ENCODE measurements at places on chromosomes 3 and 15. TPM values are rescaled to one million over a fixed set of nuclear protein-coding genes. Genes with fewer than 3 reads are reported as not detected.

The TRH gene
- not detected for total RNA-seq

The WDR93 gene
- 0.42 TPM for total RNA-seq

The CCNB2 gene
- total RNA-seq = 88.7 TPM

The DNAJA4 gene
- total RNA-seq = 66.6 TPM

The CHRNA7 gene
- 6.8 TPM for total RNA-seq

The RAB27A gene
- total RNA-seq = 8.8 TPM

The LMAN1L gene
- total RNA-seq = 0.17 TPM

The CP gene
- 0.52 TPM for total RNA-seq

The ATP13A4 gene
- 0.15 TPM for total RNA-seq

The MAGEL2 gene
- not detected for total RNA-seq

GRCh38 chr15:82663186-82663600 is 16.0 kb upstream of the CPEB1 start:
- no peaks in the 10 kb centered on the region for H3K4me1 ChIP-seq
- no peak overlapping the region for H3K4me3 ChIP-seq
- peaks cover 32% of the 10 kb centered on the region for H3K27me3 ChIP-seq
- DNase-seq = no peak
- H3K36me3 ChIP-seq = no peaks in the 10 kb centered on the region

DNA sequence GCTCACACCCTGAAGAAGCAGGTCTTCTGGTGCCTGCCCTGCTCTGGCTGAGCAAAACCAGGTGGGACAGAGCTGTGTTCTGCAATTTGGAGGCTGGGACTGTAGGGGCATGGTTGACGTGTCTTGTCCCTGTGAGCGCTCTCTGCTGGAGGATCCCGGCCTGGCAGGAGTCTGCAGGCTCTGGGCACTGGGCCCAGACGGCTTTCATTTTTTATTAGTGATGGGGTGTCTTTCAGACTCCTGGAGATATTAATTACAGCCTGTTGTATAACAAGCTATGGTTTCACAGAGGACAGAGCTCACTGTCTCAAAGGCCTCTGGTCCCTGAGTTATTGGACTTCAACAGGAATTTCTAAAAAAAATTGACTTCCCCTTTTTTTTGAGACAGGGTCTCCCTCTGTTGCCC is 29.5 kb upstream of the ZNF710 start:
- peaks cover 20% of the 10 kb centered on the region for H3K4me1 ChIP-seq
- no peak overlapping the region for H3K27ac ChIP-seq
- H3K27me3 ChIP-seq = no peaks in the 10 kb centered on the region
- no peak overlapping the region for H3K4me3 ChIP-seq

DNA sequence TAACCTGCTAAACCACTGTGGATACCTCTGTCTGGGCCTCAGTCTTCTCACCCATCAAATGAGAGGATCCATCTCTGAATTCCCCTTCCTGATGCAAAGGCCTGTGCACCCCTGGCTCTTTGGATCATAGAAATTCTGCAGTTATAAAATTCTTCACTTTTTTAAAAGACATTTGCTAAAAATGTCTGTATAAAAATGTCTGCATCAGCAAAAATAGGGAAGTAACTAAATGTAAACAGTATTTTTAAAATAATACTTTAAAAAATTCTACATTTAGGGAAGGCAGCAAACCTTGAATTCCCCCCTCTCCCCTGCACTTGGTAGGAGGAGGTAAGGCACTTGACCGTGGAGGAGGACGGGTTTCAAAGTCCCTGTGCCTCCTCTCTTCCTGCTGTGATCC is 25.6 kb upstream of the TRIM59 start:
- H3K36me3 ChIP-seq = no peaks in the 10 kb centered on the region
- no peak for DNase-seq
- H3K27ac ChIP-seq = no peak overlapping the region
- no peak overlapping the region for H3K4me3 ChIP-seq
- 0 out of 2 replicates have a peak, but pooled peaks cover 7% of the 10 kb centered on the region for H3K4me1 ChIP-seq

GRCh38 chr3:30577788-30578187 is 28.6 kb upstream of the TGFBR2 start:
- H3K27me3 ChIP-seq = no peaks in the 10 kb centered on the region
- H3K27ac ChIP-seq = no peak overlapping the region

DNA sequence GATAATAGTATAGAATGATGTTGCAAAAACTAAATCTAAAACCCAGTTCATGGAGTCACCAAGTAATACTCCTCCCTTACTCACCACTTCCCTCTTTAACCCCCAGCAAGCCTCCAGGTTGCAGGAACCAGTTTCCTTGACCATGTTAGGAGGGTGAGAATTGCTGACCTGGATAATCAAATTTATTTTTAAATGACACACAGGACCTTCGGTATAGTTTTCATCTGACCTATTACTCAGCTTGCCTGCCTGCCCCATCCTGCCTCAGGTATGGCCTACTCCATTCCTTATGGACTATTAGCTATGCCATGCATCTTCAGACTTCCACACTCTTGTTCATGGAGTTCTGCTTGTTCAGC is 883 bp downstream of the RTP4 start:
- no peak for DNase-seq
- H3K4me3 ChIP-seq = no peak overlapping the region
- no peaks in the 10 kb centered on the region for H3K4me1 ChIP-seq
- no peak overlapping the region for H3K27ac ChIP-seq

- H3K27me3 ChIP-seq = no peaks in the 10 kb centered on the region
- no peaks in the 10 kb centered on the region for H3K4me1 ChIP-seq
- no peaks in the 10 kb centered on the region for H3K36me3 ChIP-seq
- no peak overlapping the region for H3K27ac ChIP-seq
- no peak overlapping the region for H3K4me3 ChIP-seq
Observed at GRCh38 chr3:196168808-196169391, 42.3 kb downstream of the ZDHHC19 start.

DNA sequence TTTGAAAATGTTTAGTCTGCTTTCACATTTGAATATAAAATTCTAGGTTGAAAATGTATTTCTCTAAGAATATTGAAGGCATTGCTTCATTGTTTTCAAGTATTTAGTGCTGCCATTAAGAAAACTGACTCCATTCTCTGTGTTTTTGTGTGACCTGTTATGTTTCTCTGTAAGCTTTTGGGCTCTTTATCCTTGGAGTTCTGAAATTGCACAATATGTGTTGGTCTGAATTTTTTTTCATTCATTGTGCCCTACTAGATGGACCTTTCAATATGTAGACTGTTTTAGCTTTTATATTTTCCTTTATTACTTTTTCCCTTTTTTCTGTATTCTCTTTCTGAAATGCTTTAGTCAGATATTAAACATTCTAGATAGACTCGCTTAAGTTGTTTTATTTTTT is 22.2 kb downstream of the FAM98B start:
- no peak for DNase-seq
- H3K36me3 ChIP-seq = peaks cover 32% of the 10 kb centered on the region
- no peaks in the 10 kb centered on the region for H3K27me3 ChIP-seq
- no peaks in the 10 kb centered on the region for H3K4me1 ChIP-seq
- H3K27ac ChIP-seq = no peak overlapping the region

DNA sequence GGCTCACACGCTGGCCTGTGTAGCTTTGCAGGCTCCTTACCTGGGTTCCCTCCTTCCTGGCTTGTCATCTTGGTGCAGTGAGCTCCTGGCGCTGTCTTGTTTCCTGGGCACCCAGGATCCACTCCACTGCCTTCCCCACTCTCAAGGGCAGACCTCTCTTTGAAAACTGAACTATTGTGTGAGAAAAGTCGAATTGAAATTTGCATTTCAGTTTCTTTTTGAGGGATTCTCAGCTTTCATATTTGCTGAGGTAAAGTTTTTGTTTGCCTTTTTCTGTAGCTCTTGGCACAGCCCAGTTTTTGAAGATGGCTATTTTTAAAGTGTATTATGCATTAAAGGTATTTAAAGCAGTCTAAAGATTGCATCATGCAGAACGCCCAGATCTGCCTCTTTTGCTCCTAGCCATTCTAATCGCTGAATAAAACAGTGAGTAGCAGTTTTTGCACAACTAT is 70.1 kb downstream of the CCK start:
- DNase-seq = no peak
- no peak overlapping the region for H3K4me3 ChIP-seq
- no peak overlapping the region for H3K27ac ChIP-seq
- H3K27me3 ChIP-seq = no peaks in the 10 kb centered on the region
- no peaks in the 10 kb centered on the region for H3K4me1 ChIP-seq
- H3K36me3 ChIP-seq = peaks cover 18% of the 10 kb centered on the region

GRCh38 chr3:55174747-55175146 is 246.9 kb upstream of the LRTM1 start:
- no peaks in the 10 kb centered on the region for H3K36me3 ChIP-seq
- no peaks in the 10 kb centered on the region for H3K4me1 ChIP-seq

DNA sequence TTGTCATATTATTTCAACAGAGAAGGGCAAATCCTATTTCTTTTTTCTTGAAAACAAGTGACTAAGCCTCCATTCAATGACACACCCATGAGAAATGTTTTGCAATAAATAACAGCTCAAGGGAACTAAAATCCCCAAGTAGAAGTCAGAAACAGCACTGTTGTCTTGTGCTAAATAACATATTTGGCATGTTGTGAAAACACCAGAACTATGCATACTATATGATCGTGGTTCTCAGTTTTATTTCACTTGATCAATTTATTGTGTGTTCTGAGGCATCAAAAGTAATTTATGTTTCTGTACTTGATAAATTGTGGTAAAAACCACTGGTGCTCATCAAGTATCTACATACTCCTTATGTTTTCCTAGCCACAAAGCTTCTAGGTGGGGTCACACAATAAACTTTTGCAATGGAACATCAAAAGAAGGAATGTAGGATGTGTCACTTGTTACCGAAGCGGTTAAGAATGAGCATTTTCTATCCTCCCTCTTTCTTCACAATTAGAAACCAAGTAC is 691.7 kb upstream of the CBLB start:
- H3K36me3 ChIP-seq = no peaks in the 10 kb centered on the region
- no peak overlapping the region for H3K4me3 ChIP-seq
- H3K4me1 ChIP-seq = no peaks in the 10 kb centered on the region
- no peak overlapping the region for H3K27ac ChIP-seq
- DNase-seq = no peak

DNA sequence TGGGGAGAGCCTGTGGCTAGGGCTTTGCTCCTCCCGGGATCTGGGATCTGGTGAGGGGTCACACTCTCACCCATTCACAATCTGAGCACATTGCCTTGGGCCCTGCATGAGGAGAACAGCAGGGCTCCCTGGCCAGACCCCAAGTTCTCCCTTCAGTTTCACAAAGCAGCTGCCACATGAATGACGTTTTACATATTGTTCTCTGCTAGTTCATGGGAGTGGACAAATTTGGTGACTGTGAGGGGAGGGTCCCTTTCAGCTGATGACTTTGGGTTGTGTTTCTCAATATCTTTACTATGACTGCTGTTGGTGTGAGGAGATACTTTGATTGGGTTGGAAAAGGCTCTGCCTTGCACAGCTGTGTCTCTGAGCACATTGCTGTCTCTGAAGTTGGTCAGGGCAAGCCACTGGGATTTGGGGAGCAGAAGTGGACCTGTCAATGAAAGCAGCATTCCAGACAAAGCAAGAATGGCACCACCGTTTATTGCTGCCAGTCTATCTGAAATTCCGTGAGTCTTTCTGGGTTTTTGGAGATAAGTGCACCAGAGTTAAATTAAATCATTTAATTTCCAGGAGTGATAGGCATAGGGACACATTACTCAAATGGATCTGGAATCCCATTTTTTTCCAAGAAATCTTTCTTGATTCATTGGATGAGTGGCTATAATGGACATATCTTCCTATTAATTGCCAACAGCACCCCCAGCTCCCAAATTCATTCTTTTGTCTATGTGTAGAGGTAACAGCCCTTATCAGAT is 10.3 kb downstream of the TIMP4 start:
- H3K27ac ChIP-seq = no peak overlapping the region
- H3K4me3 ChIP-seq = no peak overlapping the region
- no peaks in the 10 kb centered on the region for H3K36me3 ChIP-seq

- H3K36me3 ChIP-seq = no peaks in the 10 kb centered on the region
- no peak overlapping the region for H3K27ac ChIP-seq
- H3K4me1 ChIP-seq = no peaks in the 10 kb centered on the region
- H3K27me3 ChIP-seq = no peaks in the 10 kb centered on the region
- DNase-seq = no peak
Observed at GRCh38 chr3:31668242-31668641, 135.5 kb downstream of the STT3B start.

DNA sequence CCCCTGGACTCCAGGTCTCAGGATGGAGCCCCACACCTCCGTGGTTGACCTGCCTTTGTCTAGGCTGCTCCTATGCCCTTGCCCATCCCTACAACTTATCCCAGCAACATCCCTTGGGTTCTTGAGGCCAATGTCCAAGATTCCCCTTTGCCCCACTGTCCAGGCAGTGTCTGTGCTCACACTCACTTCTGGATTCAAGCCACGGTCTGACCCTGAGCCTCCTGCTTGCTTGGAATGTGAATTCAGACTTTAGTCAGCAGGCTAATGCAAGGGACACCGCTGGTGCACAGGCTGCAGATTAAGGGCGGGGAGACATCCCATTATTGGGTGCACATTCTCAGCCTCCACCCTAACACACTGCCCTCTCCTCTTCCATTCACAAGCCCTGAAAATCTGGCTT is 154.1 kb downstream of the WNT5A start:
- H3K4me1 ChIP-seq = no peaks in the 10 kb centered on the region
- H3K27me3 ChIP-seq = no peaks in the 10 kb centered on the region
- H3K4me3 ChIP-seq = no peak overlapping the region

DNA sequence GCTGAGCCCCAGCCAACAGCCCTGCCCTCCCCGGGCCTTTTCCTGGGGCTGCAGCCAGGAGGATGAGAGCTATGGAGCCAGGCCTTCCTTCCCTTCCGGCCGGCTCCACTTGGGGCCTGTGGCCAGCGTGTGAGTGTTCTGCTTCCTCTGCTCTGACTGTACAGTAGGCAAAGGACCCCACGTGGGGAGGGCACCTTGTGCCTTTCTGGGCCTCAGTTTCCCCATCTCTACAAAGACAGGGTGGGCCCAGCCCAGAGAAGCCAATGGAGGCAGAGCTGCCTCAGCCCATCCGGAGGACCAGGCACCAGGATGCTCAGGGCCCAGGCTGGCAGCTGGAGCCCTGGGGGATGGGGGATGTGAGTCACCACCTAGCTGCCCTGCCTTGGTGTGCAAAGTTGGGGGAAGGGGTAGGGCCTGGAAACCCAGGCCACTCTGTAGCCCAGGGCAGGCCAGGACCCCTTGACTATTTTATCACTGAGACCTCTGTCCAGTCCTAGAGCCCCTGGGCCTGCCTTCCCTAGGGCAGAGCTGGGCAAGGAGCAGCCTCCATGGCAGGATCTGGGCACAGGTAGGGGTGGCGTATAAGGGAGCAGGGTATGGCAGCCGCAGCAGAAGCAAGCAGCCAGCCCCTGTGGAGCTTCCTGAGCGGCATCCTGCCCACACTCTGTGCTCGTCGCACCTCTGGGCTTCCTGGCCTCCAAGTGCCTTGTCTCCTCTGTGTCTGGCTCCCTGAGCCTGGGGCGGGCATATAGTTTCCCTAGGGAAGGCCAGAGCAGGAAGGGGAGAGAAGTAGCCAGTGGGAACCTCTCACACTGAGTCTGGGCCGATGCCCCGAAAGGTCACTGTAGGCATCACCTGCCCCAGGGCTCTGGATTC is 1.8 kb downstream of the PSTPIP1 start:
- no peaks in the 10 kb centered on the region for H3K36me3 ChIP-seq
- no peak for DNase-seq
- no peaks in the 10 kb centered on the region for H3K27me3 ChIP-seq
- H3K4me3 ChIP-seq = no peak overlapping the region
